ENCODE measurements at places on chromosomes 6 and 20. TPM values are rescaled to one million over a fixed set of nuclear protein-coding genes. Genes with fewer than 3 reads are reported as not detected.

- no peak for DNase-seq
These were observed 4.0 kb downstream of the LRRC73 start for GRCh38 chr6:43506171-43506570.

The DNAAF9 gene
- polyA plus RNA-seq = 15.0 TPM

DNA sequence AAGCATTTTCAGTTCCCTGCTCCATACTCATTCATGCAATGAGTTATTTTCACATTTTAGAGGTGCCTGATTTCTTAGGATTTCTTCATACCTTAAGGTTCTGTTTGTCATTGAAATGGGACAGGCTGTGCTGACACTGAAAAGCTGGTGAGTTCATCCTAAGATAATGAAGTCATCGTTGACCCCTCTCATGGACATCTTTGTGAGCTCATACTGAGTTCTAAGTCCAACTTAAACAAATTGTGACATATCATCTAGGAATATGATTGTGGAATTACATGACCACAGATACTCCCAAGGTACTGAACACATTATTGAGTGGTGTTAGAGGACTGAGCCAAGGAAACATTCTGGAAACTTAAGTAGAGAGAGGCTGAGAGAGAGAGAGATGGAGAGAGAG lies 224.8 kb upstream of the JAG1 start:
- no peak for DNase-seq

The UNC5CL gene
- 0.02 TPM for polyA plus RNA-seq

DNA sequence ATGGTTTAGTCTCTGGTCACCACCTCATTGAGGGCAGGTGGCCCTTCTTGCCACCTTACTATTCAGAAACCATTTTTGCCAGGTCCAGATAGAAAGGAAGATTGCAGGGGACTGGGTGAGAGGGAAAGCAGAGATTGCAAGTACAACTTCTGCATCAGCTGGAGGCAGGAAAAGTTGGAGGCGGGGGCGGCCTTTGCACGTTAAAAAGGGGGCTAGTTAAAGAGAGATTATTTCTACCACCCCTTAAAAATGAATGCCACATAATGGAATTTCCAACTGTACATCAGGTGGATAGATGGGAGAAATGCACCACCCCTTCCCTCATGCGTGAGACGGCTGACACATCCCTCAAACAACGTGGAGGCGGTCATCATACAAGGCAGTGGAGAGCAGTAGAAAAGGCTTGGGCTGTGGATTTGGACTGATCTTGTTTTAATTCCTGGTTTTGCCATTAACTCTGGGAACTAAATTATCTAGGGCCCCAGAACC lies 95.4 kb upstream of the CNKSR3 start:
- DNase-seq = no peak

GRCh38 chr20:62025832-62026563 lies 39.7 kb downstream of the TAF4 start:
- peak; percentile 20 for DNase-seq

Measured in AG04450 (cell line).